D341Med (cell line): ENCODE measurements at places on chromosomes 11 and 22.

- DNase-seq = no peak
Measured at GRCh38 chr11:46692450-46692849, 8.0 kb downstream of the ARHGAP1 start.

GRCh38 chr11:17014321-17014832, at the start of gene PLEKHA7:
PLEKHA7 (minus strand) TSS chr11:17014414; CDS start chr11:17014401, 13 bp downstream.
- DNase-seq = peak; percentile 78

DNA sequence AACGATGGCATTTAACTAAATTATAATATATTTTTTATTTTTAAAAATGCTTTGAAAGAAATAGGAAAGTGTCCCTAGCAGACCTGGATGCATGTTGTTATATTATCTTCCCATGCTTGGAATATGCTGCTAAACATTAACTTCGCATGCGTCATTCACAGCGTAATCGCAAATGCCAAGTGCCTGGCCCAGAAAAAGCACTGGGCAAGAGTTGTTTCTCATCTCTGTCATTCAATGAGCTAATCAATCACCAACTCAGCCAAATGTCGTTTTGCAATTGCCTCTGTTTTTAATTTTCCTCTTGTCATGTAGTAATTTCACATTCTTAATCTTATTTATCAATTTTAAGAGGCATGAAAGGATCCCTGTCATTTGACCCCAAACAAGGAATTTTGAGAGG, 1421.9 kb downstream of the BRD1 start:
- DNase-seq = no peak

DNA sequence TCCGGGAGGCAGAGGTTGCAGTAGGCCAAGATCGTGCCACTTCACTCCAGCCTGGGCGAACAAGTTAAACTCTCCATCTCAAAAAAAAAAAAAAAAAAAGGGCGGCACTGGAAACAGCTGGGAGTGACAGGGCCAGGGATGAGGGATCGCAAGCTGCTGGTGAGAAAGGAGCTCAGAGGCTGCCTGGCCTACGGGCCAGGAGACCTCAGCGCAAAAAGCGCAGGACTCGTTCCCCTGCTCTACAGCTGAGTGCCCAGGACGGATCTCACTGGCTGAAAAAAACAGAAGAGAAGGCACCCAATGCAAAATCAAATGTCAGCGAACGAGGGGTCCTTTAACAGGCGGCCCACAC, 650 bp upstream of the NUP50 start:
- peak; percentile 63 for DNase-seq

DNA sequence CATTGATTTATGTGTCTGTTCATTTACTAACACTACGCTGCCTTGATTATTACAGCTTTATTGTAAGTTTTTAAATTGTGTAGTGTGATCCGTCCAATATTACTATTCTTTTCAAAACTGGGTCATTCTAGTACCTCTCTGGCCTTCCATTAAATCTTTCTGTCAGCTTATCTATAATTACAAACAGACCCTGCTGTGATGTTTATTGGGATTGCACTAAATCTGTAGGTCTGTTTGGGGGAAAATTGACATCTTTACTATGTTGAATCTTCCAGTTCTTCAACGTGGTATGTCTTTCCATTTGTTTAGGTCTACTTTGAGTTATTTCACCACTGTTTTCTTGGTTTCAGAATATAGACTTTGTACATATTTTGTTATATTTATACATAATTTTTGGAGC, 15.6 kb downstream of the CABIN1 start:
- no peak for DNase-seq
